ENCODE measurements at places on chromosomes 5 and 9.

- DNase-seq, result no peak
These were observed 373 bp upstream of the PHYKPL start for GRCh38 chr5:178232920-178233429.

- DNase-seq, result no peak
These were observed 4.4 kb upstream of the N4BP3 start for GRCh38 chr5:178108966-178109365.

DNA sequence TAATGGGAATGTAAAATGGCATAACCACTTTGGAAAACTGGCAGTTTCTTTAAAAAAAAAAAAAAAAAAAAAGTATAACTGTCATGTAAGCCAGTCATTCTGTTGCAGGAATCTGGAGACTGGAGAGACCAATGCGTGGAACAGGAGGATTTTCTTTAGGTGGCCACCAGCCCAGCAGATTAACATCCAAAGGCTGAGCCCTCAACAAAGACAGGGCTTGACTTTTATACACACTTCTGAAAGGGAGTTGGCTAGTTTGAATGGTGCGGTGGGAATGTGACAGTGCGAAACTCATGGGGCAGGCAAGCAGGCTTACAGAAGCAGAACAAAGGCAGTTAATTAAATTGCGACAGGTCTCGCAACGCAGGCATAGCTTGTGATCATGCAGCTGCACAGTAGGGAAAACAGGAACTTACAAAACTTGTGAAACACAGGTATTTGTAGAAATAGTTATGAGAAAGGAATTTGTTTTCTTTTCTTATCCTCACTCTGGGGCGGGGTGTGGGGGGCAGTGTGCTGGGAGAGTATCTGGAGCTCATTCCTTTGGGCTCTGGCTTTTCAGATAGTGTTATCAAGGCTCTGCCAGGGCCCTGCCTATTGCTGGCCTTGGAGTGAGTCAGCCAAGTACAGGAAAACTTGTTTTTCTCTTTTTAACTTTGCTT, 12.0 kb downstream of the UIMC1 start:
- no peak for DNase-seq

- no peak for DNase-seq
These were observed 158.3 kb downstream of the TSSK1B start for GRCh38 chr5:113276493-113276892.

DNA sequence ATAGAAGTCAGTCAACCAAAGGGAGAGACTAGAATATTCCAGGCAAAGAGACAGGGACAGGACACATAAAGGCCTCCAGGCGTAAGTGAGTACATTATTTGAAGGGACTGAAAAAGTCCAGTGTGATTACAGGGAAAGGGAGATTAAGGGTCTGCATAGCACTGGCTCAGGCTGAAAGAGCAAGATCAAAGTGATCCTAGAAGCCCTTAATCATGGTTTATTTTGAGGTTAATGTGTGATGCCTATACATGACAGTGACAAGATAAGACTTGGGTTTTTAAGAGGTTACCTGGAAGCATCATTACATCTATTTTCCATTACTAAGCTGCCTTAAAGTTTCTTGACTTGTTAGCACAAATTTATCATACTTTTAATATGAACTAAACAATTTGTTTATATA, 25.8 kb downstream of the LMBRD2 start:
- DNase-seq, result no peak

DNA sequence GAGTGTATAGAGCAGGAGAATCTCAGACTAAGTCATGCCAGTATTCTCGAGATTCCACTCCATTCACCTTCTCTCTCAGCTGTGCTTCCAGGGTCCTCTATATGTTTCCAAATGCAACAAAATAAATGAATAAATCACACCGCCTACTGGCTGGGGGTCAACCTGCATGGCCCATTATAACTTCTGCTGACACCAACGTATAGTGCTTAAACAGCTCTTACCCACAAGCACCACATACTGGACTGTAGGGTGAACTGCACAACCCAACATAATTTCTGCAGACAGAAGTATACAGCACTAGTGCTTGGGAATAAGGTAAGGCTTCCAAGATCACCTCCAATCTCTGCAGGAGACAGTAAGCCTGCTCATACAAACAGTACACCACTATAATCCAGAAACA, 33.1 kb upstream of the HTR4 start:
- DNase-seq, result no peak
